Mesothelial cell of epicardium (in vitro differentiated cells): ENCODE measurements at places on chromosomes 6 and 20.

DNA sequence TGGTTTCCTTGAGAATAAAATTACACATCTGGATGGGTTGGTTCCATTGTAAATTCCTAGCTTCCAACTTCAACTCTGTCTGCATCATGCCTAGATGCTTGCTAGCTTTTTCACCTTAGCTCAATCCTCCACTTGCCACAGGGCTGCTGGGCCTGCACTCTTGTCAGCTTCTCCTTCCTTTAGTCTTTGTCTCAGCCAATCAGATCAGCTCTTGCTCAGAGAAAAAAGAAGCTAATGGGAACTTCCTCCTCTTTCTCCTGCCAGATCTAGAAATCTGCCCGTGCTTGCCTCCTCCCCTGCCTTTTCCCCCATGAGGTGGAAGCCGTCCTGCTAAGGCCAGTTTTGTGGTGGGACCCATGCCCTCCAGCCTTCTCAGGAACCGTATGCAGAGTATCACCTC is 18.5 kb downstream of the RAE1 start:
- no peak for DNase-seq

DNA sequence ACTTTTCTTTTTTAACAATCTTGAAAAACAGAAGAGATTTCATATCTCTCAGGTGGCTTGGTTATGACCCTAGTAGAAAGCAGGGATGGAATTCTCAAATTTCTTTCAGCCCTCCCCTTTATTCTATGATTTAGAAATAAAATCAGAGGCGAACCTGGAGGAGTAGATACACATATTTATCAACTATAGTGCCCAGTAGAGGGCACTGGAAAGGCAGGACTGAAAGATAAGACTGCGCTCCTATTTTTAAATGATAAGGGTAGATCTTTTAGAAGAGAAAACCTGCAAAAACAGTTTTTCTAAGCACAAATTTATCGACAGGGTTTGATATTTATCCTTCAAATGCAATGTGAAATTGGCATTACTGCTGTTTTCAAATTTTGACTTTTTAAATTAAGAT is 1296.6 kb downstream of the EPHA7 start:
- no peak for DNase-seq

GRCh38 chr20:60993433-60994044 is 258.5 kb upstream of the CDH4 start:
- no peak for DNase-seq

DNA sequence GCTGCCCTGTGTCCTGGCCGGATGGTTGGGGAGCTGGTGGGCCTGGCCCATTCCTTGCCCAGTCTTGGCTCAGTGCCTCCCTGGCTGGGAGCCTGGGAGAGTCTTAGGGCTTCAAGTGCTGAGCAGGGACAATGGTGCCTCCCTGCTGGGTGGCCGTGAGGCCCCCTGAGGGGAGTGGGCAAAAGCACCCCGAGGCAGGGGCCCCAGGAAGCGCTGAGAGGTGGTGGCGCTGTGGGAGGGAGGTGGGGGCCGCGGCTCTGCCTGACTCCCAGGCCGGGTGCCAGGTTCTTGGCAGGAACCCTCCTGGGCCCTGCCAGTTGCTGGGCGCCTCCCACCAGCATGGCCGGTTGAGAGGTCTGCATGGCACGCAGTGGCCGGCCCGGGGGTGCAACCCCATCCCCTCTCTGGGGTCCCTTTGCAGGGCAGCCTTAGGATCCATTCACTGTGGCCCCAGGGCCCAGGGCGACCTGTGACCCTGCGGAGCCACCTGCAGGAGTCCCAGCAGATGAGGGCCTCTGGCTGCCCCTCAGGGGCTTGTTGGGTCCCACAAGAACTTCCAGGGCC is 9.2 kb upstream of the RPS21 start:
- no peak for DNase-seq

DNA sequence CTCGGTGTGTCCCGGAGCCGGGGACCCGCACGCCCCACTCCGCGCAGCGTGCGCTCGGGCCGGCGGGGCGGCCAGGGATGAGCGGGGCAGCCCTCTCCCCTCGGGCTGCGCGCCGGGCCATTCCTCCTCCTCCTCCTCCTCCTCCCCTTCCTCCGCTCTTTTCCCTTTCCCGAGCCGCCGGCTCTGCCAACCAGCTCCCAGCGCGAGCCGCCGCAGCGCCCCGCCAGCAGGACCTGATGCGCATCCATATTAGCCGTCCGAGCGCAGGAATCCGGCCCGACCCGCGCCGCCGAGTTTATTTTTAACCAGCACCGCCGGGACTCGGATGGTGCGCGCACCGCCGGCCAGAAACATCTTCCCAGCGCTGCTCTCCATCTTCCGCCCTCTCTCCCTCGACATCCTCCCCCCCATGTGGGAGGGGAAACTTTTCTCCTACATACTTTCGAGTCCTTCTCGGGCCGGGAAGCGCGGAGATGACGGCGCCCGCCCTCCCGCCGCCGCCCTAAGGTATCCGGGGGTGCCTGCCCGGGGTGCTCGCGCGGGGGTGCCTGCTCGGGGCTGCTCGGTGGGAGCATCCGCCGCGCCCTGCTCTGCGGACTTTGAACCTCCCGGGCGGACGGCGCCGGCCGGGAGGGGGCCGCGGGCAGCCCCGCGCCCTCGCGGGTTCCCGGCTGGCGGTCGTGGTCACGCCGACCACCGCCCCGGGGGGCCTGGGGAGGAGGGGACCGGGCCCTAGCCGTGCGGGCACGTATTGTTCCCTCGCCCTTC is 619 bp downstream of the RREB1 start:
- DNase-seq = peak; percentile 69

DNA sequence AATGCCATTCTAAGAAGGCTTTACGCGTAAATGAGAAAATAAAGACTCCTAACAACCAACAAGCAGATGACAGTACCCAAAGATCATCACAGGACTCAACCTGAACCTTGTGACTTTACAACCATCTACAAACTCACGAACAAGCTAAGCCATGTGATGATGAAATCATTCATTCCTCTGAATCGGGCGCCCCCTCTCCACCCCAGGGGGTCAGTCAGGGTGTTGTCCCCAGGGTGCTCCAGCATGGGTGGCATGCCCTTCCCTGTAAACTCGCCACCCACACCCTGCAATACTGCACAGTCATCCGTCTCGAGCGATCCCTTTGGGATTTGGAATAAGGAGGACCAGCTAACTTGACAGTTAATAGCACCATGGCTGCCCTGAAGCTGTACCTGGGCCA is 12.6 kb downstream of the SERPINB6 start:
- DNase-seq = no peak

- DNase-seq = no peak
Measured at GRCh38 chr6:107819964-107820337, 4.2 kb downstream of the SCML4 start.

GRCh38 chr6:5044866-5045265 is 40.3 kb upstream of the PPP1R3G start:
- no peak for DNase-seq
